ENCODE measurements at places on chromosomes 2 and 18.

DNA sequence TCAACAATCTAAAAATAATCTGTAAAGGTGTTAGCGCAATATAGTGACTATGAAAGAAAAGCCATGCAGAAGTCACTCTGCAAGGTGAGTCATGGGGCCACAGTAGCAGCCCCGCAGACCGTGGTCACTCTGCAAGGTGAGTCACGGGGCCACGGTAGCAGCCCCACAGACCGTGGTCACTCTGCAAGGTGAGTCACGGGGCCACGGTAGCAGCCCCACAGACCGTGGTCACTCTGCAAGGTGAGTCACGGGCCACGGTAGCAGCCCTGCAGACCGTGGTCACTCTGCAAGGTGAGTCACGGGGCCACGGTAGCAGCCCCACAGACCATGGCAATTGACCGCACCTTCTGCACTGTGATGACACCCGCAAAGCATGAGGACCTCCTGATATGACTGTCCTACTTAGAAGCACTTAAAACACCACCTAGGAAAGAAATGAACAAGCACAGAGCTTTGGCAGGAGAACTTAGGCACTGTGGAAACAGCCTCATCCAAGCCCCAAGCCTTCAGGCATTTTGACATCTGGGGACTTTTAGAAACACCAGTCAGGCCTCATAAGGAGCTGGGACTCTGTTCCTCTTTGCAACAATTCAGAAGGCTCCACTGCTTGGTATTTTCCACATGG lies 70.1 kb downstream of the LDLRAD4 start:
- DNase-seq: no peak

- DNase-seq: no peak
These were observed 578.7 kb upstream of the NETO1 start for GRCh38 chr18:73446502-73446901.

DNA sequence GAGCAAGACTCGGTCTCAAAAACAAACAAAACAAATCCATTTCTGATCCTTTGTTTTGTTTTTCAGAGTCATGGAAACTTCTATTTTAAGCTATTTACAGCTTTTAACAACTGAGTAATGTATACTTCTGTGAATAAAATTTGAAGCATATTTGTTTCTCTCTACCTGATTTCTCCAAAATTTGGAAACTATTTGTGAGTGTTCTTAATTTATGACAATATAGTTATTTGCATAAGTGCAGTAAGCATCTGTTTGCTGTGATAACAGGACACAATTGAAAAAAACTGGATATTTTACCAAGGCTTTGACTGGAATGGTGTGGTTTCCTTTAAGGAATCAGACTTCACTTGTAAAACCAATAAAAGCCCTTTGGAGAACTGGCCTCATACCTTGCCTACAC lies 53.3 kb upstream of the GULP1 start:
- DNase-seq: no peak

DNA sequence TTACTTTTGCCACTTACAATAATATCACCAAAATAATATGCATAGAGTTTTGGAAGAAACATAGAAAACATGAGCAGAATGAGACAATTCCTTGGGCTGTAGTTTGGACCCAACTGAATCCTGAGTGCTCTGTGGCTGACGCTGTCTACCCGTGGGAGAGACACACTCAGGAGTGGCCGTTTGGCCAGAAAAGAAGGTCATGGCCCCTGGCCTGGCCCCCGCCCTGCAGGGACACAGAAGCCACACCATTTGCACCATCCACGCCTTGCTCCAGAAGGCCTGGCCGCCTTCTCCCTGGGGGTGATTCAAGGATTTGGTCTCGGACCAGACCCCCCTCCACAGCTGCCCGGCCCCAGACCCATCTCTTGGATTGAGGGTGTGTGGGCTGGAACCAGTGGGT lies 6.4 kb upstream of the D2HGDH start:
- DNase-seq: no peak

DNA sequence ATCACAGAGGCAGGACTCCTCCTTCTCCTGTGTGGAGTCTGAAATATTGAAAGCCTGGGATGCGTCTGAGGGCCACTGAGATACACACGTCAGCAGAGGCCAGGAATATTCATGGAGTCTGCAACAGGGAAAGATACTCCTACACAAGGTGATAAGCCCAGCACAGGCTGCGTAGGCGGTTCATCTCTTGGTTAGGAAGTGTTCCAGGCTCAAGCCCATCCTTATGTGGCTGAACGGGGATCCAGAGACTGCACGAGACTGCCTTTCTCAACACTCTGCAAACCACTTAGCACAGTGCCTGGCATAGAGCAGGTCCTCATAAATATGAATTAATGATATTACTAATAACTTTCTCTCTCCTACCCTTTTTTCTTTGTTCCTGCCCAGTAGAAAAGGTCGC lies 29.2 kb upstream of the AGPS start:
- no peak for DNase-seq

DNA sequence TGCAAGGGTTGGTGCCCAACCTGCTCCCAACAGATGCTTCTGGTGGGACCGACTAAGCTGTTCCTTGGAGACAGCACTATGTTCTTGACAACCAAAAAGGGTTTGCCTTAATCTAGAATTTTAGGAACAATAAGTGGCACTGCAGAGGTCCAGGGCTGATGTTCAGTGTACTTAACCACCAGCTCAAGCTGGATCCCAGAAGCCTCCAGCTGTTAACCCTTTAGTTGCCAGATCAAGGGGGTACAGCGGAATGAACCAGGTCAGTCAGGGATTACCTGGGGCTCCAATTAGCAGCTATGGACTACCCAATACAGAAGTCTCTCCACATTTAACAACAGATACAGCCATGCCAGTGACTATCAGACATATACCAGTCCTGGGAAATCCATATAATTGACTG lies 3.5 kb downstream of the GPR75 start:
- DNase-seq: no peak

DNA sequence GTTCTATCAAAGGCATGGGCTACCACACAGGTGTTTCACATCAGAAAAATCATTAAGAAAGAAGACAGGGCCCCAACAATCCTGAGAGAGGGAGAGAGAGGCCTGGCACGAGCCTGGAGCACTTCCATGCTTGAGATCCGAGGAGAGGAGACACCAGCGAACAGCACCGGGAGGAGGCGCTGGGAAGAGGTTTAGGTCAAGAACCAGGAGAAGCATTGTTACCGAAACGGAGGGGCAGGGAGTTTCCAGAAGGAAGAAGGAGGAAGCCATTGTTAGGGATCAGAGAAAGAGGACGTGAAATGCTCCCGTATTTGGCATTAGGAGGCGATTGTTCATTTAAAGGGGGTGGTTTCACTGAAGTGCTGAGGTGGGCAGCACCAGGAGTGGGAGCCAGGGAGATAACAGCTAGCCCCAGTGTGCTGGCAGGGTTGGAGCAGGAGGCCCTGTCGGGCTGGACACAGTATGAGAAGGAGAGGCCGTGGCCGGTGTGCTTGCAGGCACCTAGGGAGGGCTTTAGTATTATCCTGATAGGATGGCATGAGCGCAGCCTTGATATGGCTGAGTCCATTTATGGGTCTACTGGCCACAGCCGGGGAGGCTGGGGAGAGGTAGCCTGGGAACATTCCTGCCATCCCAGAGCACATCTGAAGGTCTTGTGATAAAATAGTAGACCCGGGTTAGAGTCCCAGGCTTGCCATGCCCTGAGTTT lies 244.9 kb downstream of the KLHL29 start:
- no peak for DNase-seq

DNA sequence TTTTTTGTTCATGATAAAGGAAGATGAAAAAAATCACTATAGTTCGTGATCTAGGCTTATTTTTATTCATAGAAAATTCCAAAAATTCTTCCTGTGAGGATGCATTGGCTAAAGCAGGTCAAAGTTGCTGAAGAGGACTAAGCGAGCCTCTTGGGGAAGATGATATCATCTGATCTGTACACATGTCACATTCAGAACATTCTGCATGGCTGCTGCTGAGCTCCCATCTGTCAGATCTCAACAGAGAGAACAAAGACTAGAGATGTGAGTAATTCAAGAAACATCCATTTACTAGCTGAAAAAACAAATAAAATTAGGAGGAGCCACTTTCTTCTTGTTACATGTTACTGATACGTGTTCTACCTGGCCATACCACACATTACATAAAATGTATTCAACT lies 518.6 kb upstream of the FSIP2 start:
- no peak for DNase-seq

GRCh38 chr2:62264186-62264585 lies 68.3 kb downstream of the B3GNT2 start:
- no peak for DNase-seq

- no peak for DNase-seq
These were observed 26.8 kb upstream of the E2F6 start for GRCh38 chr2:11492720-11493119.

- DNase-seq: no peak
These were observed 589 bp upstream of the SGPP2 start for GRCh38 chr2:222423632-222424275.

GRCh38 chr2:98806236-98806697 lies 75.3 kb upstream of the MGAT4A start:
- no peak for DNase-seq

DNA sequence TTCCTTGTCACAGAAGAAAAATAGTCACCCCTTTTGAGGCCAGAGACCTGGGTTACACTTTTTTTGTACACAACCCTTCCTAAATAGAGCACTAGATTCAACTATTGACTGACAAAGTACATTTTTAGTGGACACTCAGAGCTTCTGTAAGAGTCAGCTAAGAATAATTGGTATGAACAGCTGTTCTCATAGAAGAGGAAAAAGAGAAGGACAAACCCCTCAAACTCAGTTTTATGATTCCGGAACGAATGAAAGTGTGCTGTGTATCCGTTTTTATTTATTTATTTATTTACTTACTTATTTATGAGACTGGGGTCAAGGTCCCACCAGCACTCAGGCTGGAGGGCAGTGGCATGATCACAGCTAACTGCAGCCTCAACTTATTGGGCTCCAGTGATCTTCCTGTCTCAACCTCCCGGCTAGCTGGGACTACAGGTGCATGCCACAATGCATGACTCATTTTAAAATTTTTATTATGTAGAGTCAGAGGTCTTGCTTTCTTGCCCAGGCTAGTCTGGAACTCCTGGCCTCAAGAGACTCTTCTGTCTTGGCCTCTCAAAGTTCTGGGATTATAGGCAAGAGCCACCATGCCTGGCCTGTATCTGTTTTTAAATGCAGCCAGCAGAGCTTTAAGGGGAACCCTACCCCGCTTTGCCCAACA lies 36.0 kb upstream of the FZD5 start:
- no peak for DNase-seq

GRCh38 chr18:67478249-67478648 lies 38.3 kb downstream of the DSEL start:
- DNase-seq: no peak

GRCh38 chr2:189866296-189866695 lies 82.0 kb downstream of the PMS1 start:
- DNase-seq: no peak

DNA sequence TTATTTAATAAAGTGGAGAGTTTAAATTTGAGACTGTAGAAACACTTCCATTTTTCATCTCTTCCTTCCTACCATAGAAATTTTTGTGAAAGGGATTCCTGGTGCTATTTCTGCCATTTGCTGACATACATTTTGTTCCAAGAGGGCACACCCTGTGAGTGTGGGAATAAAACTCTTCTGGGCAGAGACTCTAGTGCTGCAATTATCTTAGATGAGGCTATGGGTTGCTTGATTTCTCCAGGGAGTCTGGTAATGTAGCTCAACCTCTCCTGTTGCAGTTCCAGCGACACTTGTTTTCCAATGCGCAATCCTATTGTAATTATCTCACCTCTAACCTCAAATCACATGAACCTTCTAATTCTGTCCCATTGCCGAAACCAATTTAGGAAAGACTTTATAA lies 60.1 kb upstream of the ZSWIM2 start:
- no peak for DNase-seq

DNA sequence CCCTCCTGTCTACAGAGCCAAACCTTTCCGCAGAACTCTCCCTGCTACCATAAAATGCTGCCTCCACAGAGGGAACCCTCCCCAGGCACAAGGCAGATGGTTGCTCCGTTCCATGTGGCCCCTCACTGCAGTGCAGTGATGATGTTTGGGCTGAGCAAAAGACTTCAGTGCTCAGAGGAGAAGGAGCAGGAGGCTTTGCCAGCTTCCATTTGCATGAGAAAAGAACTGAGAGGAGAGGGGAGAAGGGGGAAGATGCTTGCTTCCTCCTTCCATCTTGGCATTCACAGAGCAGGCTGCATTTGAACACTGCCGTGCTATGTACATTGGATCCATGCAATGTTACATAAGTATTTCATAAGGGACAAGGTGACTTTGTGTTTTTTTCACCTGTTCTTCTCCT lies 46.6 kb upstream of the TMEM200C start:
- DNase-seq: no peak
